ENCODE measurements at places on chromosomes 2 and 18.
A peak's percentile ranks its signal among the peaks of the same experiment; 100 is the strongest.

- DNase-seq, result no peak
Observed at GRCh38 chr2:189163889-189164288, 15.7 kb downstream of the COL5A2 start.

DNA sequence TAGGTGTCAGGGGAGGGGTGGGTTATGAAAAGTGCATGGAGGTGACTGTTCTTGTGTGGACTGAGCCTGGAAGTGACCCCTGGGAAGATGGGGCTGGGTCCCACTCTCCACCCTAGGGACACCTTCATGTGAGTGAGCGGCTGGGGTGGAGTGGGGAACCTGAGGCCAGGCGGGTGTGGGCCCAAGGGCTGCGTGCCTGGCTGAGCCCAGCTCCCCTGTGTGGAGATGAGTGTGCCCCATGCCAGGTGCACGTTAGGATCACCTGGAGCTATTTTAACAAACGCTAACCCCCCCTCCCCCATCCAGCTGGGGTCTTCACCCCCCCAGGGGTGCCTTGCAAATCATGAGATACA, 26.5 kb downstream of the ZAP70 start:
- no peak for DNase-seq

GRCh38 chr2:54480025-54480424, 23.9 kb downstream of the SPTBN1 start:
- no peak for DNase-seq

DNA sequence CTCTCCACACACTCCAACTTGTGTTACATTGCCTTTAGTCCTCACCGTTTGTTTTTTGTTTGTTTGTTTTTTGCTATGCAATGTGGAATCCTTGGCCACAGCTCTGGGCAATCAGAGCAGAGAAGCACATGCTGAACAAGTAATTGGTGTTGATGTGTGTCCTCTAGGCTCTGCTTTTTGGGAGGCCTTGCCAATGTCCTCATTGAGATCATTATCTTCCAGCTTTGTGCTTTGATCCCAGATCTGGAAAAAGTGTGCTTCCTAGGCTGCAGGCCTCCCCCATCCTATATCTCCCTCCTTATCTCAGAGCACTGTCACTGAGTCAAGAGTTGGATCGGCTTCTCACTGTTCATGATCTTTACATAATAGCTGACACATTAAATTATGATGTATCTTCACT, 25.9 kb downstream of the OSR1 start:
- no peak for DNase-seq

DNA sequence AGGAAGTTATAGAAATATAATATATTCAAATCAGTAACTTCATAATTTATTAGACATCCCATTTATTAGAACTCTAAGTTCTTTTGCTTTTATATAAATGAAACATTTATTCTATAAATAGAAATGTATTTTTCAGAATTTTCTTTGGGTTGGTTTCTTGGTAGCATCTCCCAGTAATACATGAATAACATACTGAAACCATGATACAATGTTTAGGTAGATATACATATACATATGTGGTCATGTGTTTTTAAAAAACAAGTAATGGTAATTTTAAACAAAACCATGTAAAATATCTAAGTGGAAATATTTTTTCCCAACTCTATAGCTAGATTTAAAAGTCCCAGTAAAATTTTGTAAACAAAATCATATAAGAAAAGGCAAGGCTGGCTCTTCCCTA, 36.9 kb downstream of the WIPF1 start:
- no peak for DNase-seq

DNA sequence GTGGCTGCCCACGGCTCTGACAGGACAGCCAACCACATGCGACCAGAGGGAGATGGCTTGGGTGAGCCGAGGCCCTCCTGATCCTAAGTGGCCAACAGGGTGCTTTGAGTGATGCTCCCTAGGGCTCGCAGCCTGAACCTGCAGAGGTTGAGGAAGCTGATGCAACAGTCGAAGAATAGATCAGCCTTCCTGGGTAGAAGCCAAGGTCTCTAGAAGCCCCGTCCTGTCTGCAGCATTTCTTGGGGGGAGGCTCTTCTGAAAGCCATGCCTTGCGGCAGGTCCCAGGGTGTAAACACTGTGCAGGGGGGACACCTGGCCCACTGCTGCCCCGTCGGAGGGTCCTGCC, 136.4 kb downstream of the HDAC4 start:
- no peak for DNase-seq

- no peak for DNase-seq
Observed at GRCh38 chr2:169609264-169609663, 25.1 kb downstream of the PPIG start.

DNA sequence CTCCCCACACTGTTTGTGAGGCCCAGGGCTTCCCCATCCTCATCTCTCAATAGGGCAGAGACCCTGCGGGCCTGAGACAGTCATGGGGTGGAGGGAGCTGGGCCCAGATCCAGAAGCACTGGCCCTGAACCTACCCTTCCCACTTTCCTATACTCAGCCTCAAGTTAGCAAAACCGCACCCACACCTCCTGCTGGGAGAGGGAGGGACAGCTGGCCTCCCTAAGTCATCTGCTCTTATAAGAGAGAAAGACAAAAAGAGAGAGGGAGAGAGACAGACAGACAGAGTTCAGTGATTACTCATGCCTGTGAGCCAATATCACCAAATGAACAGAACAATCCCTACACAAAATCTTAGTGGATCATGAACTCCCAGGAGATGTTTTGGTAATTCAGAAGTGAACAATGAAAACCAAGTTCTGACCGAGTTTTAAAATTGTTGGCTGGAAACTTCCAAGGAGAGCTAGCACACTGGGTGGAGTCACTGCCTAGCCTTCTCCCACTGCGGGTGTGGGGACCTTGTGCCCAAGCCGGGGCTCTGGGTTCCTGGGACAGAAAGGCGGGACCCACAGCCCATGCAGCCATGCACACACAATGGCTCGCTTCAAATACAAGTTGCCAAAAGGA, 130.5 kb downstream of the PXDN start:
- no peak for DNase-seq

DNA sequence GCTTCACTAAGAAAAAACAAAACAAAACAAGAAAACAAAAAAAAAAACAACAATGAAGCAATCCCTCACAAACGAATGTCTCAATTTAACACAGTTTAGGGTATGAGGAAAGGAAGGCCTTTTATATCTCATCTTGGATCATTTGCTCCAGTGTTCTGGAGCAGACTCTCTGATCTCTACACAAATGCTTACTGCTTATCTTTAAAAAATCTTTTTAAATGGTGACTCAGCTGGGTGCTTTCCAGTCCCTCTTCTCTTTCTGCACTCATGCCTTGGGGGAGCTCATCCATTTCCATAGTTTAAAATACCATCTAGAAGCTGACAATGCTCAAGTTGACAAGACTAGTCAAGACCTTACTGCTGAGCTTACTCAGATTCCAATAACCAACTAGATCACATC, 56.2 kb downstream of the ETAA1 start:
- no peak for DNase-seq

DNA sequence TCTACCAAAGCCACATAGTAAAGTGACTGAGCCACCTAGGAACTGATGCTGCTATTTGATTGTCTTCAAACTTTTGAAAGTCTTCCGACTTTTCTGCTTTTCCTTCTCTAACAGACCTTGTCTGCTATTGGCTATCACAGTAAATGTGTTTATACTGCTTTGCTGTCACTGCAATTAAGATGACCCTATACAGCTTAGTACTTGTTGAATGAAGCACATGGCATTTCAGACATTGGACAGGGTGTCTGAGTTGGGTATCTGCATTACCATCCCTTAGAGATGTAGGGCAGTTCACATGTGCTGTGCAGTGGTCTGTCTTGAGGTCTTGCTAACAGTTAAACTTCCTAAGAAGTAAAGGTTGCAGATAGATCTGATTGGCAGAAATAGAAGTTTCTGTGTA, 3.6 kb downstream of the WDR43 start:
- no peak for DNase-seq

- DNase-seq, result no peak
Observed at GRCh38 chr2:13480057-13480456, 763.3 kb downstream of the TRIB2 start.

DNA sequence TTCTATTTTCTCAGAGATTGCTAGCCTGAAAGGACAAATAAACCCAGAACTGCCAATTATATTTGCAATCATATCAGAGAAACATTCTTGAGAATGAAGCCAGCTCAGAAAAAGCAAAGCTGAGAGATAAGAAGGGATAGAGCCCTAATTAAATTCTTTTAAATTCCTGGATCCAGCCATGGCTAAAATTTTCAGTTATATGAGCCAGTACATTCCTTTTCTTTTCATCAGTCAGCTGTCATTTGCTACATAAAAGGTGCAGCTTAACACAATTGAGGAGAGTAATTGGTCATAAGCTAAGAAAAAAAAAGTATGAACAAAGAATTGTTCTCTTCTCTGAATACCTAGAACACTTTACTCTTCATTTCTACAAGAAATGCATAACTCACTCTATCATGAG, 303.5 kb upstream of the FIGN start:
- no peak for DNase-seq

- peak; percentile 86 for DNase-seq
Observed at GRCh38 chr2:239318151-239318611, 82.6 kb downstream of the HDAC4 start.

DNA sequence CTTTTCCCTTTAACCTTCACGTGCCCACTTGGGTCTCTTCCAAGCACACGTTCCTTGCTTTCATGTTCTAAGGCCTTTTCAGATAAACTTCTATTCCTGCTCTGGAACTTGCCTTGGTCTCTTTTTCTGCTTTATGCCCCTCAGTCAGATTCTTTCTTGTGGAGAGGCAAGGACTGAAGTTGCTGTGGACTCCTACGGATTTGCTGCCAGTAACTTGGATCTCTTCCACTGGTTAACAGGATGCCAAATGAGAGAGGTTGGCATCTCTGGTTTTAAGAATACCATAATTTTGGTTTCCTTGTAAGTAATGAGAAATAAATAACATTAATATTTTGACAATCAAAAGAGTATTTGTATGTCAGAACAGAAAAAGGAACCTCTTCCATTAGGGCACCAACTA, 33.0 kb downstream of the COMMD1 start:
- DNase-seq, result no peak

DNA sequence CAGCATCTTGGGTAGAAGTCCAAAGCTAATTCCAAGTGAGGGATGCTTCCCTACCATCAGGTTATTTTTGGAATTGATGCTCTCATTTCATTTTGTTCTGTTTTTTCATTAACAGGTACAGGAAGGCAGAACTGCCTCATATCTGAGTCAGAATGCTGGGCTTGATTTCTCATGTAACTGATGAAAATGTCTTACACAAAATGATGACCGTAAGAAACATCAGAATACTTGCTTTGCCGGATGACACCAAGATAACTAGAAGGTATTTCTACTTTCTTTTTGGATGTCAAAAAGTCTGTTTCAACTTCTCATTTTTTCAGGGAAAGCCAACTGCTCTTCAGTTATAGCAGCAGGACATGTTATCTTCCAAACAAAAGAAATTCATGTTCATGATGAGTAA, 62.6 kb downstream of the ETAA1 start:
- DNase-seq, result no peak

DNA sequence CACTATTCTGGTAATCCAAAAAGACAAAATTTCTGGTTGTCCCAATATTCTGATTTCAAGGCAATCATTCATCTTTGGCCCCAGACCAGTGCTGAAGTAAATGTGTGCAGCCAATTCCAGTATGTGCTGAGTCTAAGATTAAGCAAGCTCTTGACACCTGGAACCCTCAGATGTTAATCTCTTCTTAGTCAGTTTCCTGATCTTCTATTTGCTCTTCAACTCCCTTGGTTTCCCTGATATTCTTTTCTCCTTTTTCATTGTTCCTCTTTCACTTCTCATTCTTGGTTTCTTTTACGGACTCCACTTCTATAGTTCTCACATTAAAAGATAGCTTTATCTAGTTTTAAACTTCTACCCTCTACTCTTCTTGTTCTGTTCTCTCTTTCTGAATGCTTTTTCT, 445.7 kb upstream of the FANCL start:
- no peak for DNase-seq

DNA sequence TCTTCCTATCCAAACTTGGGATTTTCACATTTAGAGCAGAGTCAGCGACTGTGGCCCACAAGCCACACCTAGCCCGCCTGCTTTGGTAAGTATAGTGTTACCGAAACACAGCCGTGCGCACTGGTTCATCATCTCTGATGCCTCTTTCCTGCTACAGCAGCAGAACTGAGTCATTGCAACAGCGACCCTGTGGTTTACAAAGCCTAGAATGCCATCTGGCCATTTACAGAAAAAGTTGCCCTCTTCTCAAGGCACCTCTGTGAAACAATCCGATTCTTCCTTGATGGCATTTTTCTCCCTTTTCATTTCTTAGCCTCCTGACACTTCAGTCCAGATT, 10.7 kb upstream of the IAH1 start:
- no peak for DNase-seq

GRCh38 chr18:38386146-38386545, 820.5 kb upstream of the CELF4 start:
- DNase-seq, result no peak

- DNase-seq, result no peak
Observed at GRCh38 chr18:51077217-51077616, 47.2 kb downstream of the SMAD4 start.

DNA sequence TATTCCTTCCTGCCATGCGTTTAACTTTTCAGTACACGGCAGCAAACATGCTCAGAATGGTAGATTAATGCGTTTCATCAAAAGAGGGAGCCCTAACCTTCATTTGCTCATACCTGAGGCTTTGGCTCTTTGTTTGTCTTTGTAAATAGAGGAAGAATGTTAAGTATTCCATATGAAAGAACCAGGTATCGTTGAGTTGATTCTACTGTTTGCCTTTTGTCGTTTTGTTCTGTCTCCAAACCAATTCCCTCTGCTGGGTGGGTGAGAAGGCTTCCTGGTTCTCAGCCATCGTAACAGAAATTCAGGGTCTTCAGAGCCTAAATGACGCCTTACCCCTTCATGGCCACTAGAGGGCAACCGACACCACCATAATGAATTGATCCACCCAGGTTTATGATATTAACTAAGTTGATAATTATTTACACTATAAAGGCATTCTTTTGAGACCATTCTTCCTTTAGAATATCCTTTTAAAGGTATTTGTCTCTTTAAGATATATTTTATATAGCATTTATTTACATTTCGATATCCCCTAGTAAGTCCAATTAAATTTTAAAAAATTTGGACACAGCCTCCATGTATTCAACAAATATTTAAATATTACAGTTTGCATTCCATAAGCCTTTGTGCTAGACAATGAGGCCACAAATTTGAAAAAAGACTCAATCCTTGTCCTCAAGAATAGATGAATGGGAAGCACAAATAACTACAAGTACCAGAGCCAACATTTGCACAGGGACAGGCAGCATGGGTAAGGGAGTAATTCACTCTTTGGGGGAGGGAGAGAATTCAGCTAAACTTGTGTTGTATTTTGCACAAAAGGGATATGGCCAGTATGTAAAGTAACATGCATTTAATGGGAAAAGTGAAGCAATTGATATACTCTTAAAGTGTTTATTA, 48.1 kb downstream of the TIMM21 start:
- peak; percentile 72 for DNase-seq

- DNase-seq, result no peak
Observed at GRCh38 chr2:66869076-66869475, 434.2 kb downstream of the MEIS1 start.

DNA sequence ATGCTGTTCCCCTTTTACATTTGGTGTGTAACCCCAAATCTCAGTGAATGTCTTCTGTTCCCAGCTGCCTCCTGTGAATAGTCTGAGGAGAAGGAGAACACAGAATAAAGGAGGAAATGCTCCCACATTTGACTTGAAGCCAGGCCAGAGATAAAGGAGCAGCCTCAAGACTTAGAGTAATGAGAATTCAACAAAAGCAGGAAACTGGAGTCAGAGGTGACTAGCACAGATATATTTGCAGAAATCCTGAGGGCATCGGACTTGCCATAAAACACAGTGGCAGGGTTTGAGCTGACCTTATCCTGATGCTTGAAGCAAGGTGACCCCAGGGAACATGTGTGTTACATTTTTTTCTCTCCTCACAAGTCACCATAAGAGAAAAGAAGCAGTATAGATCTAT, 291.4 kb upstream of the RND3 start:
- no peak for DNase-seq

Measured in pons (tissue), 1 donor.